Immature natural killer cell (primary cell): ENCODE measurements at places on chromosomes 3 and 15.
A peak's percentile ranks its signal among the peaks of the same experiment; 100 is the strongest.

- no peak for DNase-seq
Observed at GRCh38 chr3:194543550-194543949, 56.7 kb upstream of the ATP13A3 start.

DNA sequence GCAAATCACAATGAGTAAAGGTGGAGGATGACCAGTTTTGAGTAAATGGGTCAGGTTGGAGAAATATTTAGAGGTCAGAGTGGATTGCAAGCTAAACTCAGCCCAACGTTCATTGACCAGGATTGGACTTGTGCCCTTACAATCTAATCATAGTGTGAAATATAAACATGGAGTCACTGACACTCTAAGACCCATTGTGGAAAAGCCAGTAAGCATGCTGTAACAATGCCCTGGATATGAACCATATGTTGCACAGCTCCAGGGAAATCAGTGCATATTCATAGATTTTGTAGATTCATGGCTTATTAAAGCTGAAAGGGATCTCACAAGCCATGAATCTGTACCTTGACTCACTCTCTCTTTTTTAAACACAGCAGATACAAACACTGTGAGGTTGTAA, 660.2 kb upstream of the LMCD1 start:
- no peak for DNase-seq

DNA sequence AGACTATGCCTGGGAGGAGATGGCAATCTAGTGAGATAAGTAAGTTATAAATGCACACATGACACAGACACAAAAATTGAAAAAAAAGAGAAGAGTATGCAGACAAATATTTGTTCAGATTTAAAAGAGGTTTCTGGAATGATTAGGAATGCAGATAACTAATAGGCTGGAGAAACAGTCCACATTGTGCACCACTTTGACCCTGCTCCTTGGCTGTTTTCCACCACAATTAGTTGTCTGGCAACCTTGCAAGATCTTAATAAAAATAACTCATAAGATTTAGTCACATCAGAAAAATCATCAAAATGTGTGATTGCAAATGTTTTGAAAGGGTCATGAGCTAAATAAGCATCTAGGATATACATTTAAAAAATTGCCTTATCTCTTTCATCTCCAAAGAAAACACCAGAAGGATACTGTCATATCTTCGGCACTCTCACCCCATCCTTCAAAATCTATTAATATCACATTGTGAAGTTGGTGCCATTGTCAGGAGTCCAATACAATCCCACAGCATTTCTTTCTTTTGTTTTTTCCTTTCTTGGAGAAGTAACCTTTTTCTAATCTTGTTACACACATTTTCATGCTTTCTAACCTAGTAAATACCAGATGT, 153.7 kb upstream of the KCNMB2 start:
- no peak for DNase-seq

- DNase-seq = no peak
Observed at GRCh38 chr3:7487763-7488162, 626.8 kb downstream of the GRM7 start.

- DNase-seq = no peak
Observed at GRCh38 chr15:47614360-47615011, 102.8 kb upstream of the SEMA6D start.

DNA sequence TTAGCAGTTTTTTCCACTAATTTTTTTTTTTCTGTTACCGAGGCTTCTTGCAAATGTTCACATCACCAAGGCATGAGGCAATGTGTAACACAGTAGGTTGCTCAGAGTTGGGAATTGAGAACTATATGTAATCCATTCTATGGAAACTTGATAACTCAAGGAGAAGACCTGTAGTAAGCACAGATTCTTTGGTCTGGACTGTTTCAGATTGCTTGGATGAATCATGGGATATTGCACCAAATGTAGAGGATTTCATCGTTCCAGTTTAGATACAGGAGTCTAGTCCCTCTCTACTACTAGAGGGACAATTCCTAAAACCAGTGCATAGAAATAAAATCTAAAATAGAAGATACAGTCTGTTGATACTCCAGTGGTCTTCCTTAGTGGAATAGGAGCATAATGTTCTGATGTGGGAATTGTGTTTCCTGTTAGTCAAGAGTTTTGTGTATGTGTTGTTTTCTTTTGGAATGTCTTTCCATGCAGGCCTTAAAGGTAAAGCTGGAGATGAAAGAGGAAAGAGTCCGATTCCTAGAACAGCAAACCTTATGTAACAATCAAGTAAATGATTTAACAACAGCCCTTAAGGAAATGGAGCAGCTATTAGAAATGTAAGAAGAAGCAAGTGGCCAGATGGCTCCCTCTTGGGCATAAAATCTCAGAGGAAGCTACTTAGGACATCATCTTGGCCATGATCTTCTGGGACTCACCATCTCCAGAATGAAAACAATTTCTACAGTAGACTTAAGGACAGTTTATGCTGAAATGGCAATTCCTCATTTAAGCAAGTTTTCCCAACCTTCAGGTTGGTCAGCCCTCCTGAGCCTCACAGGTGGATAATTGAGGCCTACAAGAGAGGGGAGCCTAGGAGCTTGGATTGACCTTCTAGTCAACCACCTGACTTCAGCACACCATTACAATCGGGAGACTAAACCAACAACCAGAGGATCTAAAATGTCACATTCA, 10.7 kb downstream of the KNSTRN start:
- DNase-seq = no peak

GRCh38 chr3:158221426-158221825, 111.5 kb downstream of the RSRC1 start:
- no peak for DNase-seq

- DNase-seq = no peak
Observed at GRCh38 chr15:33150431-33150941, 44.0 kb downstream of the FMN1 start.

GRCh38 chr15:68666120-68666811, 87.5 kb downstream of the CORO2B start:
- DNase-seq = no peak

DNA sequence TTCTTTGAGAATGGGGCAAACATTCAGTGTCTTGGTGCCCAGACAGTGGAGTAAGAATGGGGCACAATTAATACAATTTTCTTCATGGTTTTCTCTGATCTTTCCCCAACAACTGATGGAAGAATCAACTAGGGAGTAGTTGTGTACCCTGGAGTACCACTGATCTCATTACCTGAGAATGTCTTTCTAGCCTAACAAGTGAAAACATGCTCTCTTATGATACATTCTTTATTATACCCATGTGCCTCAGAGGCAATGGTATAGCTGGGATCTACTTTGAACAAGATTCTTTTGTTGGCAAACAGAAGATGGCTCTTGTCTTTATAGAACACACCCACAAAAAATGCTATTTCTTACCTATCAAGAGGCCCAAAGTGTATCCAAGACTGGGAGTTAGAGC, 250.6 kb upstream of the CMC1 start:
- DNase-seq = no peak

- no peak for DNase-seq
Observed at GRCh38 chr3:153399636-153400035, 237.6 kb downstream of the RAP2B start.

DNA sequence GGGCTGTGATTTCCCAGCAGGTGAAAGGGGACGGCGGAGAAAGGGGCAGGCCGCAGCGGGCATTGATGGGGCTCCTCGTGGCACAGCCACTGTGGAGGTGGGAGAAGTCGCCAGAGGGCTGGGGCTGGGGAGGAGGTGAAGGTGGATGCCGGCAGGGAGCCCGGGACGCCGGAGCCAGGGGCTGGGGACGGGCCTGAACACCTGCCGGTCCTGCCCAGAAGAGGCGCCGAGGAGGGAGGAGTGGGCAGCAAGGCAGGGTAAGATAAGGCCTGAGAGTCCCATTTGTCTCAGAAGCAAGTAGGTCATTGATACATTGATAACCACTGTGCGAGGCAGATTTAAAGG, 571 bp upstream of the RARRES1 start:
- DNase-seq = no peak

- no peak for DNase-seq
Observed at GRCh38 chr15:62649793-62650420, 392.6 kb upstream of the TPM1 start.

DNA sequence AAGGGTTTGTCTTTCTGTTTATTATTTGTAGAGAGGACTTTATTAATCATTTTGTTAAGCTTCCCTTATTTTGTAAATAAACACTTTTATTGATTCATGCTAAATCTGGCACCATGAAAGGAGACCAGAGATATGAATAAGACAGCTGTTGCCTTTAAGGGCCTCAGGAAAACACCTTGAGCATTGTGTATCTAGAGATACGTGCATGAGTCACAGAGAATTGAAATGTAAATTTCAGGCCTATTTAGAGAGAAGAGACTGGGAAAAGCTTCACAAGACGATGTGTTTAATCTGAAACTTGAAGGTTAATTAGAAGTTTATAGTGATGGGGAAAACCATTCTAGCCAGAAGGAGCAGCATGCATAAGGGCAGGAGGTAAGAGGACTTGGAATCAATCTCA, 28.6 kb upstream of the UTS2B start:
- no peak for DNase-seq

DNA sequence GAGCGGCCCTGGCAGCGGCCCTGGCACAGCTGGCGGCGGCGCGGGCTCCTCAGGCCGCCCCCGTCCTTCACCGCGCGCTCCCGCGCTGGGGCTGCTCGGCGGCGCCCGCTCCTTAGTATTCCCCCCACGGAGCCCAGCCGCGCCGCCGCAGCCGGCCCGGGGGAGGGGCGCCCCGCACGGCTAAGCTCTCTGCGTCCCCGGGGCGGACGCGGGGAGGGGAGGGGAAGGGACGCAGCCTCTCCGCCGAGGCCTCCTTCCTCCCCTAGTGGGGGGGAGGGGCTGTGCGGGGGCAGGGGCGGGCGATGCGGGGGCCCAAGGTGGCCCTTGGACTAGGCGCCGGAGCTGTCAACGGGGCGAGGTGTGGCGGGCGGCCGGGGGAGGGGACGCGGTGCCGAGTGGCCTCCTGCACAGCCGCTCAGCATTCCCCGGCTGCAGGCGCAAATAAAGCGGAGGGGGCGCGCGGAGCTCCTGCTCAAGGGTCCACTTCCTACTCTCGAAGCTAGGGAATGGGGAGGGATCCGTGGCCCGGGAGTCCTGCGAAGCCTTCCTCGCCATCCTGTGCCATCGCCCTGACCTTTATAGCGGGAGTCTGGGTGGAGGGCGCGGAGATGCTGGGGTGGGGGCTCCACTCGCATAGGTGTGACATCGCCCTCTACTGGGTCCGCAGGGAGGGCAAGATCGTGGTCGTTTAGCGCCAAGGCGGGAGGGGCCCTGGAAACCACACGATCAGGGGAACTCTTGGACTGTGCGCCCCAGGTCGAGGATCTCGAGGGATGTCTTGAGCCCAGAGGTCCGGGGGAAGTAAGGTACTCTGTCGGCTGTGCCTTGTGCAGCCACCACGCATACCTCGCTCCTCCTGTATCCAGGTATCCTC, 22.2 kb downstream of the EPHB3 start:
- DNase-seq = no peak

- no peak for DNase-seq
Observed at GRCh38 chr15:41161336-41161735, 45.3 kb upstream of the INO80 start.

GRCh38 chr3:178472941-178473340, 63.3 kb upstream of the KCNMB2 start:
- DNase-seq = no peak

GRCh38 chr3:12653747-12654146, 10.2 kb downstream of the RAF1 start:
- DNase-seq = no peak

- DNase-seq = no peak
Observed at GRCh38 chr15:45471151-45471550, 51.4 kb downstream of the SLC30A4 start.

- DNase-seq = no peak
Observed at GRCh38 chr3:27696906-27697305, 25.2 kb downstream of the EOMES start.

DNA sequence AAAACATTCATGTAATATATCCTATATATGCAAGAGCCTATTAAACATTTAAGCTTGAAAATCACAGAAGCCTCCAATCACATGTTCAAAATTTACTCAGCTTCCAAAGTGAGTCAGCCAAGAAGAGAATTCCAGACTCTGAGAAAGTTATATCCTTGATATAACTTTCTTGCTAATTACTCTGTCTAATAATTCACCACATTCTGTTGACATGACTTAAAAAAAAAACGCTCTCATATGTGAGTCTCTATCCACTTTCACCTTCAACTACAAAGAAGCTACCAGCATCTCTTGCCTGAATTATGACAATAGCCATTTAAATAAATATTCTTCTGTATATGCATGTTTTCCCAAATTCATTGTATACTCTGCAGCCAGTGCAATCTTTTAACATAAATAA, 1116.3 kb upstream of the CADM2 start:
- no peak for DNase-seq

DNA sequence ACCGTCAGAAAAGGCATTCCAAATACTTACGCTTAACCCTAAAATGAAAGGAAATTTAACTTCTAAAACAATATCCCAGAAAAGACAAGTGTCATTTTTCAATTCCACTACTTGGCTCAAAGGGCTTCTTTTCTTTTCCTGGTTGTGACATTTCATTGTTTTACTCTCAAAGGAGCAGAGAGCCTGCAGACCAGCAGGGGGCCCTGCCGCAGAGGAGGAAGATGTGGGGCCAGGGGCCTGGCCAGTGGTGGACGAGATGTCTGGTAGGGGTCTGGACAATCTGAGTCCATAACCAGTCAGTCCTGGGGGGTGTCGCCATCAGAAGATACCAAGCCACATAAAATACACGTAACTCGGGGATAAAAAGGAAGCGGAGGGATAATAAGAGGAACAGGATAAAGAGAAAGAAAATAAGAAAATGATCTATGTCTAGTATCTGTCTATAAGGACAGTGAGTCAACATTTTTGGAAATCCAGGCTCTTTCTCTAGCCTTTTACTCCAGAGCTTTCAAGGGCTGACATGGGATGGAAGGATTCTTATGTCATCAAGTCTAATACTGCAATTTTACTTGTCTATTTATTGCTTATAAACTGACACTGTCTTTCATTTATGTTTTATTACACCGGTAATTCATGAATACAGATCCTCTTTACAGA, 54.2 kb upstream of the ARHGEF3 start:
- no peak for DNase-seq

GRCh38 chr15:89781891-89782618, 5.9 kb downstream of the MESP2 start:
- no peak for DNase-seq

- no peak for DNase-seq
Observed at GRCh38 chr3:48543271-48543866, 13.2 kb downstream of the PFKFB4 start.

- no peak for DNase-seq
Observed at GRCh38 chr3:150174179-150174578, 203.5 kb upstream of the PFN2 start.

GRCh38 chr3:54549607-54550220, 378.1 kb downstream of the LRTM1 start:
- DNase-seq = no peak

DNA sequence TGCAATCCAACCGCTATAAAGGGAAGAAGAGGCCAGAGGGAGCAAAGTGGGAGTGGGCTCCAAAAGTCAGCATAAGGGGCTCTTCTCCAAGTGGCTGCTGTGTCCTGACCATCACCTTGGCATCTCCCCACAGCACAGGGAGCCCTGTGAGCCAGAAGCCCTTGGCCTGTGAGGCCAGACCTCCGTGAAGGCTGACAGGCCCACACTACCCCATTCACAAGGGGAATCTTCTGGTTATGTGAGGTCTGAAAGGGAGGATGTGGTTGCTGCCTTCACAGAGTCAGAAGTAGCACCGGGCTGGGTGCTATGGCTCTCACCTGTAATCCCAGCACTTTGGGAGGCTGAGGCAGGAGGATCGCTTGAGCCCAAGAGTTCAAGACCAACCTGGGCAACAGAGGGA, 2.6 kb upstream of the ULK3 start:
- peak; percentile 31 for DNase-seq
